ENCODE measurements at places on chromosomes 4 and X.

DNA sequence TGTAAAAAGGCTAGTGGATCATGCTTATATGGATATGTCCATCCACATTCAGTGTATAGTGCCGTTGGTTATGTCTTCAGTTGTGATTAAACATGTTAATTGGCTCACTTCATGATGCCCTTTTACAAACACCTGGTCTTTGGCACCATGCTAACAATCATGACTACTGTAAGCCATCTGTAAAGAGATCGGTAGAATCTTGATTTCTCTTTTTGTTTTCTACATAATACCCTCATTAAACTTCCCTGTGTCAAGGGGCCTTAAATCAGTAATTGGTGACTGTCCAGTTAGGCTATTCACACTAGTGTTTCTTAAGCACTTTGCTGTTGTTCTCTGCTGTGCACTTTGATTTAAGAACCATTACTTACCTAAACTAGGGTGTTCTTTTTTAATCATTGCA, 475.2 kb downstream of the RPA4 start:
- DNase-seq = no peak

DNA sequence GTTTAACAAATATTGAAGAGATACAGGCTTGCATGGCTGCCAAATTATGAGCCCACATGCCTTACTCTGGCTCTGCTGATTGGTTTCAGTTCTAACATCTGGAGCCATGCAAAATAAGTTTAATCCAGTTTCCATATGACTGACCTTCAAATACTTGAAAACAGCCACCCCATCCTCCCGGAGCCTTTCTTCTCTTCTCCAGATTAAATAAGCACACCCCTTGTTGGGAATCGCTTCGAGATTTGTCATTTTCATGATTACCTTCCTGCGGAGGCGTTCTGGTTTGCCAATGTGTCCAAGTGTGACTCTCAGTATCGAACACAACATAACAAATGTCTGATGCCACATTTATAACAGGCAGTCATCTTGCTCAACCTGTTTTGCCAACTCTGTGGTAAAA, 101.6 kb upstream of the JADE1 start:
- DNase-seq = no peak

DNA sequence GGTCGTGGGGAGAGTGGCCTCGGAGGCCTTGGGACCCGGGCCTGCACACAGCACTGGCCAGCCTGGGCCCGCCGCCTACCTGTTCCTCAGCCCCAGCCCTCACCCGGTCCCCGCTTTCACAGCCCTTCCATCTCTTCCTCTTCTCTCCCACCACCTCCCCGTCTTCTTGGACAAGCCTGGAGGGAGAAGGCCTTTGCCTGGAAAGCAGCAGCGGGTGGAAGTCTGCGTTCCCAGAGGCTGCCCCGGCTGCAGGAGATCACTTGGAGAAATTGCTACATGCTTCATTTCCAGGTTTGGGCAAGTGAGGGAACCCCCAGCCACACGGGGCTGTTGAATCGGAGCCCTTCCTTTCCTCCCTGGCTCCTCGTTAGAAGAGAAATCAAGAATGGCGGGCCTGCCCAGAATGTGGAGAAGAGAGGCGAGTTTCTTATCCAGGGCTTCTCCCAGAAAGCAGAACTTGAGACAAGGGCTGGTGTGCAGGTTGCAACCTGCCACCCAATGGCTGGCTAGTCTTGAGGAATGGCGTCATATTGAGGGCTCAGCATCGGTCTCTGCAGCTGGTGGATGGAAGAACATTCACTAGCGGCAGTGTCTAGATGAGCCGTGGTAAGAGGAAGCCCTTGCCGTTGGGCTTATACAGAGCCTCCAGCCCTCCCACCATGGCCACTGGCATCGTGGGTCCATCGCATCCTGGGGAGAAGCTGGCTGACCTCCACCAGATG, 1.2 kb upstream of the PDZD4 start:
- DNase-seq = no peak

DNA sequence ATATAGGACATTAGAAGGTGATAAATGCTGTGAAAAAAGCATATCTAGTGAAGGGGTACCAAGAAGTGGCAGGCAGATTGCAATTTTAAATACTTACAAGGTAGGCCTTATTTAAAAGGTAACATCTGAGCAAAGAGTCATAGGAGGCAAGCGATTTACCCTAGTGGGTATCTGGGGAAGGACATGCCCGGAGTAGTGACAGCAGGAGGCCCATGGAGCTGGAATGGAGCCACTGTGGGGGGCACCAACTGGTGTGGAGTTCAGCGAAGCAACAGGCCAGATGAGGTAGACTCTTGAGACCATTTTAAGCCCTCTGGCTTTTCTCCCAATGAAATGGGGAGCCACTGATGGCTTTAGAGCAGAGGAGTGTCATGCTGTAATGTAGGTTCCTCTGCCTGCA, 37.3 kb downstream of the SEC24D start:
- DNase-seq = no peak

DNA sequence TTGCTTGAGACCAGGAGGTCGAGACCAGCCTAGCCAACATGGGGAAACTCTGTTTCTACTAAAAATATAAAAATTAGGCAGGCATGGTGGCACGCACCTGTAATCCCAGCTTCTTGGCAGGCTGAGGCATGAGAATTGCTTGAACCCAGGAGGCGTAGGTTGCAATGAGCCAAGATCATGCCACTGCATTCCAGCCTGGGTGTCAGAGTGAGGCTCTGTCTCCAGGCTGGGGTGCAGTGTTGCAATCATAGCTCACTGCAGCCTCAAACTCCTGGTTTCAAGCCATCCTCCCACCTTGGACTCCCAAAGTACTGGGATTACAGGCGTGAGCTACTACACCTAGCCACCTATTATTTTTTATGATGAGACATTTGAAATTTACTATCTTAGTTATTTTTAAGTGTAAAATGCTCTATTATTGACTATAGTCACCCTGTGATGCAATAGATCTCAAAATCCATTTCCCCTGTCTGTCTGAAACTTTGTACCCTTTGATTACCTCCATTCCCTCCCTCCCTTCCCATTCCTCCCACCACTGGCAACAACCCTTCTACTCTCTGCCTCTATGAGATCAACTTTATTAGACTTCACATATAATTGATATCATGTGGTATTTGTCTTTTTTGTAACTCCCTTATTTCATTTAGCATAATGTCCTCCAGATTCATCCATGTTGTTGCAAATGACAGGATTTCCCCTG, 23.4 kb downstream of the HMGB3 start:
- DNase-seq = no peak

GRCh38 chrX:111168314-111168713, 72.3 kb downstream of the PAK3 start:
- DNase-seq = no peak

- no peak for DNase-seq
Measured at GRCh38 chr4:1531683-1532548, 125.7 kb upstream of the NKX1-1 start.

DNA sequence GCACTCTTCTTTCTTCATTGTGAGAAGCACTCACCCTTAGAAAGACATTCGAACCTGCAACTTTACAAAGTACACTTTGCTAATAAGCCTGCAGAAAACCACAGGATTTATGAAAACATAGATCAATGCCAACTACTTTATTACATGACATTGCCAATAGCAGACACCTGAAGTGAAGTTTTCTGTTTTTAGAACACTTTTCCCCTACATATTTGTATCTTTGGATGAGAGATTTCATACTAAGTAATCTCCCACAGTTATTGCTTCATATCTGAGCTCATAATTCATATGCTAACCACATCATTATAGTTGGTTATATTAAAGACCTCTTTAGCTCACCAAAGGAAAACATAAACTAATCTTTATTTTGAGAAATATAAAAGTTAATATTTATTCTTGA, 276.5 kb upstream of the CTSO start:
- DNase-seq = no peak

GRCh38 chrX:49157194-49157593, 5.4 kb upstream of the MAGIX start:
- no peak for DNase-seq

Data from GM12864 (cell line).